ENCODE measurements at places on chromosomes 12 and 14. TPM values are rescaled to one million over a fixed set of nuclear protein-coding genes. Genes with fewer than 3 reads are reported as not detected.

DNA sequence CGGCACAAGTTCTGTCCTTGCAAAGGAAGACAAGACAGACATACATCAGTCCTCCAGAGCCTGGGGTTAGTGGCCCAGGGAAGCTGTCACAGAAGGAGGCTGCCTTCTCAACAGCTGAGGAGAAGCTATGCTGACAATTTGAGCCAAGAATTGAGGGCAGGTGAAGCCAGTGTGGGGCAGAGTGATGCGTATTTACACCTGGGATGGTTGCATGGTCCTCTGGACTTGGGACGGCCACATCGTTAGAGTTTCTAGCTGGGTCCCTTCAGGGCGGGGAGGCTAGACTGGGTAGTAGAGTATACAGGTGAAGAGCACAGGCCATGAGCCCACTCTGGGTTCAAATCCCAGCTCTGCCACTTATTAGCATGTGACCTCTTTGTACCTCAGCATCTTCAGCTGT lies 16.5 kb downstream of the KRT85 start:
- DNase-seq, result no peak

GRCh38 chr12:128091101-128091720 lies 175.8 kb upstream of the TMEM132C start:
- DNase-seq, result no peak

- DNase-seq, result no peak
These were observed 72.0 kb downstream of the DICER1 start for GRCh38 chr14:95085321-95085720.

GRCh38 chr12:89161557-89161956 lies 190.7 kb downstream of the DUSP6 start:
- no peak for DNase-seq

GRCh38 chr12:30970559-30971197 lies 44.1 kb downstream of the TSPAN11 start:
- DNase-seq, result peak; percentile 60

- no peak for DNase-seq
These were observed 90.6 kb downstream of the VCPKMT start for GRCh38 chr14:50025776-50026175.

GRCh38 chr14:68264260-68264569 lies 444.6 kb downstream of the RAD51B start:
- no peak for DNase-seq

- no peak for DNase-seq
These were observed 91.0 kb downstream of the VRK1 start for GRCh38 chr14:96888158-96888557.

- DNase-seq, result peak; percentile 45
These were observed 1.5 kb downstream of the CALM1 start for GRCh38 chr14:90398315-90398839.

GRCh38 chr12:70247653-70248199 lies 4.5 kb downstream of the CNOT2 start:
- no peak for DNase-seq

DNA sequence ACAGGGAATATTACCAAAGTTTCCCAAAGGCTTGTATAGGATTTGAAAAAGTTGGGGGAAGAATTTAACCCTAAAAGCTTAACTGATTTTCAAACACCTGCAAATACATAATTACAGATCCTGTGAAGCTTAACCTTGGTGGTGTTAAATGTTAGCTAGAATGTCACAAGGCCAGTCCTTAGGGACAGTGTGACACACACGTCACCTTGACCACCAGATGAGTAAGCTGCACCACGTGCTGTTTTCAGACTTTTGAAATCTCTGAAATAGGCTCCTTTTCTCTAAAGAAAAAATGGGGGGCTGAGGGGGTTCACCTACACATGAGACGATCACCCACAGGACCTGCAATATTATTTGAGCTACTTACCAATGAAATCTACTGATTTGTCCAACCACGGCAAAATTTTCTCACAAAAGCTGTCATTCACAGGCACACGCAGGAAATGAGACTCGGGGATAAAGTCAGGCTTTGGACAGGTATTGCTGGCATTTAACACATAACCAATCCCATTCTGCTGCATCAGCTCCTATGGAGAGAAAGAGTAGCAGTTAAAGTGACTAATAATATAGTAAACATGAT lies 75.9 kb downstream of the DUSP16 start:
- DNase-seq, result no peak

- peak; percentile 31 for DNase-seq
These were observed 9.6 kb downstream of the PTPN6 start for GRCh38 chr12:6960593-6961277.

DNA sequence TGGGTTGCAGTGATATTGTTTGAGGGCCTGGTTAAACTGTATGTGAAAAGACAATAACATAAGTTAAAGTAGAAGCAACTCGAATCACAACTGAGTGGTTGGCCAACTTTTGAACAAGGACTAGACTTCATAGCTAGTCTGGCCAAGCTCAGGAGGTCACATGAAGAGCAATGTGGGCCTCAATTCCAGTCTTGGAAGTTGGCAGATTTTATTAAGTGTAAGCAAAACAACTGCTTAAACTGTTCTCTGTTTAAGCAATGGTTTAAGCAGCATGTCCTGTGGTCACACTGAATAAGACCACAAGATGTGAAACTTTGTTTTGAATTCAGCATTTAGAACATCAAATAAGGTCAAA lies 100.4 kb downstream of the TMTC3 start:
- no peak for DNase-seq

DNA sequence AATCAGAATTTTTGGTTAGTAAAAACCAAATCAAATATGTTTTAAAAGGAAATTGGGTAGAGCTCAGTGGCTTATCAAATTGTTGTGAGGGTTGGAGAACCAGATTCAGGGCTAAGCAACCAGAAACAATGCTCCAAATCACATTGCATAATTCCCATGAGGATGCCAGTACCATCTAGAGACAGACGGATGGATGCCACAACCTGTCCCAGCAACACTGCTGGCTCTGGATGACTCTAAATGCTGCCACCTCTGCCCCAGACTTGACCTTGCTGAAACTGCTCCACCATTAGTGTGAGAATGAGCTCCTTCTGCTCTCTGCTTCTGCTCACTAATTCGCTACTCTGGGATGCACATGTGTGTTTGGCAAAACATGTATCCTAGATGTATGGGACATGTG lies 43.9 kb downstream of the FRS2 start:
- no peak for DNase-seq

DNA sequence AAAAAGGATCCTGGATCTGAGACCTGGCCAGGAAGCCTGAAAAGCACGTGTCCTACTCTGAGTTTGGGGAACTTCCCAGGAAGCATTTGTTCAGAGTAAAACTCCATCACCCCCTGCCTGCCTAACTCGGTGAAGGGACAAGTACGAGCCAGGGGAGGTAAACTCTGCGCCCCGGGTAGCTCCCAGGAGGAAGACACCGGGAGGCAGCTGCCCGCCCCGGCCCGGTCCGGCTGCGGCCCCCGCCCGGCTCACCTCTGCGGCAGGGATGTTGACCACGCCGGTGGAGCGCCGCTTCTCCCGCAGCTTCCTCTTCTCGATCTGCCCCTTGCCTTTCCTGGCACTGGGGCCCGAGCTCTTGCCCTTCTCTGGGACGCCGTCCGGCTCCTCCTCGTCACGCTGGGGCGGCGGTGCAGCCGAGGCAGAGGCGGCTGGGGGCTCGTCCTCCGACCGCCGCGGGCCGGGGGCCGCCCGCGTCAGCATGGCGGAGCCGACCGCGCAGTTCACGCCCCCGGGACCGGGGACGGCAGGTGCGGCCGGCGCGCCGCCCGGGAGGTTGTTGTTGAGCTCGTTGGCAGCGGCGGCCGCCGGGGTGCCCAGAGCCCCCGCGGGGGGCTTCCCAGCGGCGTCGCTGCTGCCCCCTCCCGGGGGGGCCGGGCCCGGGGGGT lies 1.2 kb downstream of the PAWR start:
- DNase-seq, result peak; percentile 26

DNA sequence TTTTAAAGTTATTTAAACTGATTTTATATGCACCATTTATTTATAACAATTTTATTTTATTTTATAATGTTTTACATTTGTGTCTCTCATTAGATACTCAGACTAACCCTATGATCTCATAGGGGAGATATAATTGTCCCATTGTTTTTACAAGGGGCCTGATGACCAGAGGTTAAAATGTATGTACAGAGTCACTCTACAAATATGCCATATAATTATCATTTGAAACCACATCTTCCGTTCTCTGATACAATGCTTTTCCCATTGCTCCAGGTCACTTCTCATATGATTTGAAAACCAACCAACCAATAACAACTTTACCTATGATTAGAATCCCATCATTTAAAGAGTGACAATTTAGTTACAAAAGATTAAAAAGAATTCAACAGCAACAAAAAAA lies 137.8 kb downstream of the GPHN start:
- DNase-seq, result no peak

DNA sequence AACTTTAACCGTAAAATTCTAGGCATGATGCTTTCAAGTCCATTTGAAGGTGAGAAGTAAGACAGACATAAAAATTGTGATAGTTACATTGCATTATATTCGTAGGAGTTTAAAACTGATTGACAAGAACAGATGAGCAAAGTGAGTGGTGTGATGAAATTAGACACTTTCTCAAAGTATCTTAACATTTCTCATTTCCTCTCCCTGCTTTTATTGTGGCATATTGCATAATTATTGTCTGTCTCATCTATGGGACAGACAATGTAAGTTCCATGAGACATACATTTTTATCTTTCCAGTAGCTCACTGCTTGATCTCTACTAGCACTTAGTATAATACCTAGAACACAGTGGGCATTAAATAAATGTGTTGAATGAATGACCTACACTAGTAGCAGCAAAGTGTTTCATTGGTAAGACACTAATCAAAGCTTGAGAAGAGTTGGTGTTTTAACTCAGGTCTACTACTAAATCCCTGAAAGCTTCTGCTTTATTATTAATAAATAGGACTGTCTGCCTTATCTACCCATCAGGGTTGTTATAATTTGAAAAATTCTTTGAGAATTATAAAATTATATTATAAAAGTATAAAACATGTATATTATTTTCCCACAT lies 19.0 kb downstream of the A2M start:
- DNase-seq, result no peak

- no peak for DNase-seq
These were observed 1.6 kb upstream of the MANSC4 start for GRCh38 chr12:27781680-27782079.

The BCL2L14 gene
- polyA plus RNA-seq, result not detected

The NANOG gene
- not detected for polyA plus RNA-seq

The ASPG gene
- polyA plus RNA-seq, result 3.2 TPM

The KLC1 gene
- polyA plus RNA-seq, result 171 TPM

The CHURC1 gene
- 53.5 TPM for polyA plus RNA-seq

The GALNT9 gene
- polyA plus RNA-seq, result not detected

The HSPA2 gene
- polyA plus RNA-seq, result 25.0 TPM

The IL23A gene
- polyA plus RNA-seq, result 0.29 TPM

Measured in heart left ventricle (tissue), 16 donors.